Activated gamma-delta T cell treated with Interleukin-2 at 50 U/mL for 16 hours (primary cell): ENCODE measurements at places on chromosomes 7 and 10.

DNA sequence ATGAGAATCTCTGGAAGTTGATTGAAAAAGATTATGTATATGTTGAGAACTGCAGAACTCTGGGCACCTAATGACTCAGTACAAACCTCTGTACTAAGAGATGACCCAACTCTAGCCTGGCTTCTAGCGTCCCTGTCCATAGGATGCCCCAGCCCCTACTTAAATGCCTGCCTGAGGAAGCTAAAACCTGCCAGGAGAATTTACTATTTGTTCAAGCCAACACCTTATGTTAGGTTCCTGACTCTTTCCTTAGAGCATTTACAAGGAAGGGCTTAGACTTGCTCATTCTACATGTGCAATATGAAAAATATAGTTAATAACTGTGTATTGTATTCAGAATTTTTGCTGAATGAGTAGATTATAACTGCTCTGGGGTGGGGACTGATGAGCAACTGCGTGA is 37.5 kb upstream of the AOAH start:
- no peak for DNase-seq

GRCh38 chr10:34528320-34528719 is 286.8 kb downstream of the PARD3 start:
- DNase-seq, result no peak

DNA sequence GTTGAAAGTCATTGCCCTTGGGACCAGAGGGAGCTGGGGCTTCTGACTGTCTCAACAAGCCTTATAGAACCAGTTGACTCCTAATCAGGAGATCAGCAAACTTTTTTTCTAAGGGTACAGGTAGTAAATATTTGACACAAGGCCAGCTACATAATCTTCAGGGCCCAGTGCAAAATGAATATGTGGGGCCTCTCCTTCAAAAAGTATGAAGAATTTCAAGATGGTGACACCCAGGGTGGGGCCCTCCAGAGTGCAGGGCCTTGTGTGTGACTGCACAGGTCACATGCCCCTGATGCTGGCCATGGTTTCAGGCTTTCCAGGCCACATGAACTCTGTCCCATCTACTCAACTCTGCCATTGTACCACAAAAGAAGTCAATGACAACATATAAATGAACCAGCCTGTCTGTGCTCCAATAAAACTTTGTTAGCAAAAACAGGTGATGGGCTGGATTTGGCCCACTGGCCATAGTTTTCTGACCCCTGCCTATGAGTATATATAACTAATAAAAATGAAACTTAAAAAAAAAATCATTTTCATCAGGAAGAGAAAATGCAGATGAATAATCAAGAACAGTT is 6.1 kb downstream of the MMRN2 start:
- no peak for DNase-seq

DNA sequence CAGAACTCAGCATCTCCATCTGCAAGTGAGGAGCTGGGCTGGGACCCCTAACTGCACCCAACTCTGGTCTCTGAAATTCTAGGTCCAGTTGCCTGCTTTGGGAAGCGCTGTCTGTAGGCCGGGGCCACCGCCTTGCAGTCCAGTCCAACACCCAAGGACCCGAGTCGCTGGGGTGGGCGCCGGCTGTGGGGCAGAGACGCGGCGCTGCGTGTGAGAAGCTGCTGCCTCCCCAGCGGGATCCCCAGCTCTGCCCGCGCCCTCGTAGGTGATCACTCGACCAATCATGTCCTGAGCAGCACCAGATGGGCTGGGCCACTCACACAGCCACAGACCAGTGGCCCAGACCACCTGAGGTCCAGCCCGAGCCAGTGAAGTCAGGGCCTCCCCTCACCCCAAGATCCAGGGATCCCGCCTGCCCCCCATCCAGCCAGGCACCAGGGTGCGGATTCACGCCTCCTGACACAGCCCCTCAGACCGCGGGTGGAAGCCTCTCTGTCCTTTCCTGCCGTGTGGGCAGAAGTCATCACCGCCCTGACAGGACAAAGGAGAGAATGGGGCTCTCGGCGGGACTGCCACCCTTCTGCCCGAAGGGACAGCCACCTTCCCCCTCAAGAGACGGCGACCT is 67.4 kb upstream of the ADGRA1 start:
- no peak for DNase-seq

DNA sequence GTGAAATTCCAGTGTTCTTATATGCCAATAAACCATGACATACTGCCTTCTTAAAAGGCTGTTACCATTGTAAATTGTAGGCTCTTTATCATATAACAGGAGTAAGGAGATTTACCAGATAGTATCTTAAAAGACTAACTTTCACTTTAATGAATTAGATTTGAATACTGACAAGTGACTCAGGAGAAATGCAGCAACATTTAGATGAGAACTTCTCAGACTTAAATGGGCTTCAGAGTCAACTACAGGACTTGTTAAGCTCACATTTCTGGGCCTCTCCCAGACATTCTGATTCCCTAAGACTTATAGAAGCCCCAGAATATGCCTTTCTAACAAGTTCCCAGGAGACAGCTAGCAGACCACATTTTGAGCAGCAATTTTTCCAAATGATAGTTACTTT is 466.3 kb downstream of the ARL4A start:
- DNase-seq, result no peak

DNA sequence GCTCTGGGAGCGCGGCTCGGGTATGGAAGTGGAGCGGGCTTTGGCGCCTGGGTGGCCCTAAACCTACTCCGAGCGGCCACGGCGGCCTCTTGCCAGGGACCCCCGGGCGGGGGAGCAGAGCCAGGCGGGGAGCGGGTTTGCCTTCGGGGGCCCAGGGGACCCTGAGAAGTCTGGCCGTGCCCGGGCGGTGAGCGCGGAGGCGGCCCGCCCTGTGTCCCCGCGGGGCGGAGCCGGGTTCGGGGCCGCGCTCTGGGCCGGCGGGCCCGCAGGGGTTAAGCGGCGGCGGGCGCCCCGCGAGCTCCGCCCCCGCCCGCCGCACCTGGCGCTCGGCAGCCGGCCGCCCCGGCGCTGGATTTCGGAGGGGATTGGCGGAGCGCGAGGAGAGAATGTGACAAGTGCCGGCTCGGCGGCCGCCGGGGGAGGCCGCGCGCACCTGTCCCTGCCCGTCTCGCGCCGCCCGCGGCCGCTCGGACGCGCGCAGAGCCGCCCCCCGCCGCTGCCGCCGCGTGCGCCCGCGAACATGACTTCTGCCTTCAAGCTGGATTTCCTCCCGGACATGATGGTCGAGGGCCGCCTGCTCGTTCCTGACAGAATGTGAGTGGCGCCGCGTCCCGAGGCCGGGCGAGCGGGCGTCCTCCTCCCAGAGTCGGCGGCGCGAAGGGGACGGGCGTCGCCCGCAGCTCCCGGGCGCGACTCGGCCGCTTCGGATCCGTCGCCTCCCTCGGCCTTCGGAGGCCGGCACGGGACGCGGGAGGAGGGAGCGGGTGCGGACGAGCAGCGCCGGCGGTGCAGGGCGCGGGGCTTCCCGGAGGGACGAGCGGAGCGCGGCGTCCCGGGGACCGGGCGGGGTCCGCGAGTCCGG is at the start of gene CELF2:
TSS of gene CELF2 (plus strand) at position 303 of the 862 bp plus-strand sequence. CDS start at position 521, 218 bp downstream.
- peak; percentile 30 for DNase-seq

DNA sequence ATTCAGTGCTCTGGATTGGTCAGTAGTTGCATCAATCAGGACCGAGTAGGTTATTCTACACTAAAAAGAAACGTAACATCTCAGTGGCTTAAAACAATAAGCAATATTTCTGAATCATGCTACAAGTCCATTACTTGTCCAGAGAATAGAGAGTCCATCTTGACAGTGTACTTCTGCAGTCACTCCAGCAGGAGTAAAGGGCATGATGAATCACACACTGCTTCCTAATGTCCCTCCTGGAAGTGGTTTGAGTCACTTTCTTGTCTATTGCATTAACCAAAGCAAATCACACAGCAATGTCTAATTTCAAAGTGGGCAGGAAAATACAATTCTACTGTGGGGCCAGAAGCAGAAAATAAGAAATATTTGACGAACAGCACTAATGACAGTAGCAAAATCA is 124.8 kb downstream of the TSPAN12 start:
- DNase-seq, result no peak

- no peak for DNase-seq
These were observed 9.4 kb downstream of the STRIP2 start for GRCh38 chr7:129443612-129444011.

DNA sequence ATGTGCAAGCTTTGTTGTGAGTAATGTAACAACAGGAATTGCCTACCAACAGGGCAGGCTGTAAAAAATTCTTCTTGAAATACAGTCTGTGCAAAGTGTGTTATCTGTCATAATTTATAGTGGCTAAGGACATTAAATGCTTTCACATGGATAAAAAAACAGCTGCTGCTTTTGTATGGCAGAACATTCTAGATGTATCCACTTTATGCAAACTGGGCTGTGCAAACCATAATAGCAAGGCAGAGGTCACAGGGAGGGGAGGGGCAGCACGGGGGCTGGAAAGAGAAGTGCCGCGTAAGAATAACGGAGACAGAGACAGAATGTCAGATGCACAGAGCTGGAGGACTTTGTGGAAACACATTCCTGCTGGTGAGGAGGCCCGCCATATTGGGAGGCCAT is 86.1 kb downstream of the VOPP1 start:
- DNase-seq, result no peak

GRCh38 chr7:39667341-39667923 is 44.1 kb downstream of the RALA start:
- DNase-seq, result no peak
